ENCODE measurements at places on chromosomes 16 and 17. TPM values are rescaled to one million over a fixed set of nuclear protein-coding genes. Genes with fewer than 3 reads are reported as not detected.

ITGB3 gene
- total RNA-seq, result 1.2 TPM

KRTAP4-4 gene
- total RNA-seq, result not detected

ASGR1 gene
- total RNA-seq, result 18.8 TPM

CLDN9 gene
- not detected for total RNA-seq

AHSP gene
- 22.0 TPM for total RNA-seq

CCL5 gene
- not detected for total RNA-seq

LGALS9B gene
- not detected for total RNA-seq

- DNase-seq, result no peak
Measured at GRCh38 chr16:9119795-9120194, 28.4 kb downstream of the HAPSTR1 start.

DNA sequence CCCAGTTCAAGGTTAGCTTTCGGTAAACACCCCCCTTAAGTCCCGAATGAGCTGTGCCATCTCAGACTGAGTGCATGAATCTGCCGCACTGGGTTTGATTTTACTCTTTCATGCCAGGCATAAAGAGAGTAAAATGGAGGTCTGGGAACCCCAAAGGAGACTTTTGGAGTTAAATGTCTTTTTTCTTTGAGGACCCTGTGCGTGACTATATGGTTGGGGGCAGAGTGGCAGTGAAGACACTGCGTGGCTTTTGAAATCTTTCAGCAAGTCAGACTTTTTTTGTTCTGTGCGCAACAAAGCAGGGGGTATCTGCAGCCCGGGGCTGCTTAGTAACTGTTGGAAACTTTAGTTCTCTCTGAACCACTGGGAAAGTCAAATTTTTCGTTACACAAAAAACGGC, 392.9 kb upstream of the SALL1 start:
- no peak for DNase-seq

- no peak for DNase-seq
Measured at GRCh38 chr16:70661918-70662641, 15.7 kb downstream of the IL34 start.

GRCh38 chr17:2871205-2871604, 75.0 kb downstream of the RAP1GAP2 start:
- no peak for DNase-seq

- no peak for DNase-seq
Measured at GRCh38 chr17:43810226-43810715, 22.7 kb downstream of the MPP3 start.

- DNase-seq, result no peak
Measured at GRCh38 chr17:6823011-6823442, 8.5 kb downstream of the TEKT1 start.

DNA sequence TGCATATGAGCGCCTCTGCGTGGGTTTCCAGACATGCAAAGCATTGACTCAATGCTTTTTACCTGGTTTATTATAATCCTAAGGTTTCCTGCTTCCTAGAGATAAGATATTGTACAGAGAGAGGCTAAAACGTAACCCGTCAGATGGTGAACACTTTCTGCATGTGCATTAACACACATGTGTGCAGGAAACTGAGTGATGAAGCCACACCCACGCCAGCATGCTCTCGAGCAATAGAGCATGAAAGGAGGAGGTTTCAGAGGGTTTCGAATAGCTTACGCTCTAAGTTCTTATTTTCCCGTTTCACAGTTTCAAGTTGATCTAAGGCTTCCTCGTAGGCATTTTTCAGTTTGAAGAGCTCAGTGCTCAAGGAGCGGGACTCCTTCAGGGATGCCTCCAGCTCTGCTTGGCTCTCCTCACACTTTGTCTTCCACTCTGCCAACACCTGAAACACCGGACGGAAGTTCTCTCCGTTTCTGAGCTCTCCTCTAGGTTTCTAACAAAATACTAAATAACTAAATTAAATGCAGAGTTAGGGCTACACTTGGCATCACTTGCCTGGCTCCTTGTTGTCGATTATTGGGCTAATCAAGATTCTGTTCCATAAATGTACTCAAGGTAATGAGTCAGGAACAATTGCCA, 23.2 kb downstream of the MYH3 start:
- DNase-seq, result no peak

- DNase-seq, result no peak
Measured at GRCh38 chr17:64148017-64148631, 18.2 kb upstream of the ERN1 start.

- DNase-seq, result no peak
Measured at GRCh38 chr16:21611556-21612384, 12.4 kb downstream of the METTL9 start.

GRCh38 chr17:10557422-10557821, 8.0 kb upstream of the MYH2 start:
- DNase-seq, result no peak

All from frontal cortex (tissue), 4 donors.